ENCODE measurements at places on chromosomes 13 and 19.

- no peak for DNase-seq
These were observed 607.4 kb downstream of the GPC6 start for GRCh38 chr13:93834051-93834450.

DNA sequence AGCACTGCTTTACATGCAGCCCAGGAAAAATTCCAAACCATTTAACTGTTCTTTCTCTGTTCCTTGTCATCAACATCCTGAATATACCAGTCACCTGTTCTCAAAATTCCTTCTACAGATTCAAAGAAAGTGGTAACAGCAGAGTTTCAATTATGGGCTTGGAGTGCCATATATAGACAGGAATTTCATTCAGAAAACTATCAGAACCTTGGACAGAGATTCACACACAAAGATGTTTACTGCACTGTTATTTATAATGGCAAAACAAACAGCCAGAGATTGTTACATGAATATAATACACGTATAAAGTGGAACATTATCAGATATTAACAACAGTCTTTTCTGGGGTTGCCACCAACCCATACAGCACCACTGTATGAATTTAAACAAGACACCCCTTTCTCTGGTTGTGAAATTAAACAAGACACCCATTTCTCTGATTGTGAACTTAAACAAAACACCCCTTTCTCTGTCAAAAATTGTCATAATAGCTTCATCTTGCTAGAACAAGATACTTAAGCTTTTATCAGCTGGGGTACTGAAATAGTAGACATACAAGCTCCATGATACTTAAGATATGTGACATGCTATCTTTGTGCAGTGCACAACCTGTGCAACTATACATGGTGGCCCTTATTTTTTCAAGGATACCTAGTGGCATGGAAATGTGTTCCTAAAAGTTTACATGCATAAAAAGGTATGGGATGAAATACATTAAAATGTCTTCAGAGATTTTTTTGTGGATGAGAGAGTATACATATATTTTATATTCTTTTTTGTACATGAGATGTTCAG is 12.6 kb downstream of the CACNA1A start:
- DNase-seq: no peak

- DNase-seq: no peak
These were observed 460.7 kb downstream of the GPC6 start for GRCh38 chr13:93687261-93687660.

DNA sequence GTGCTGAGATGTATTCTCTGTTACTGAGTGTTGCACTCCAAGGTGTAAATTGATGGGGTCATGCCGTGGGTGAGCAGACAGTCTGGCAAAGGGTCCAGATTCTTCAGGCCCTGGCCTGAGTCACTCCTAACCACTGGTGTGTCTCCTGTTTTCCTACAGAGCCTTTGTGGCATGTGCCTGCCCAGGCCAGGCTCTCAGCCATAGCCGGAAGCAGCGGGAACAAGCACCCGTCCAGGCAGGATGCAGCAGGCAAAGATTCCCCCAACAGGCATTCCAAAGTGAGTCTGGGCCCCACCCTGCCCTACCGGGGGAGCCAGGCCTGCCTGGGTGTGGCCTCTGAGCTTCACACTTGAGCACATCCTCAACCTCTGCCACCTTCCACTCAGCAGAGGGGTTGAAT is 61.9 kb downstream of the DPF1 start:
- DNase-seq: no peak

- DNase-seq: no peak
These were observed 454.5 kb downstream of the IRS2 start for GRCh38 chr13:109331898-109332297.

DNA sequence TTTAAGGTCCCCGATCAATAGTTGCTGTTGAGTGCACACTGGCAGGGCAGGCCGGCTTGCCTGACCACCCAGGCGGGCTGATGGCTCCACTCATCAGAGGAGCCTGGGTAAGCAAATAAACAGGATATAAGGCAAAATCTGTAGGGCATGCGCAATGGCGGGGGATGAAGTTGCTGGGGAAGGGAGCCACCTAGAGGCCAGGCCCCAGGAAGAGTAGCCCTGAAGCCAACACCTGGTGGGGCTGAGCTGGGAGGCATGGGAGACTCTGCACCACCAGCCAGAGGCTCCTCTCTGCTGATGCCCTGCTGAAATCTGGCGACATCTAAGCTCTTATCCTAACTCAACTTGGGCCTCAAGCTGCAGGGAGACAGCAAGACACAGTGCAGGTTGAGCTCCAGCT is 324.3 kb downstream of the ZNF536 start:
- peak; percentile 89 for DNase-seq

GRCh38 chr13:111630406-111630805 is 310.0 kb downstream of the TEX29 start:
- DNase-seq: peak; percentile 50

DNA sequence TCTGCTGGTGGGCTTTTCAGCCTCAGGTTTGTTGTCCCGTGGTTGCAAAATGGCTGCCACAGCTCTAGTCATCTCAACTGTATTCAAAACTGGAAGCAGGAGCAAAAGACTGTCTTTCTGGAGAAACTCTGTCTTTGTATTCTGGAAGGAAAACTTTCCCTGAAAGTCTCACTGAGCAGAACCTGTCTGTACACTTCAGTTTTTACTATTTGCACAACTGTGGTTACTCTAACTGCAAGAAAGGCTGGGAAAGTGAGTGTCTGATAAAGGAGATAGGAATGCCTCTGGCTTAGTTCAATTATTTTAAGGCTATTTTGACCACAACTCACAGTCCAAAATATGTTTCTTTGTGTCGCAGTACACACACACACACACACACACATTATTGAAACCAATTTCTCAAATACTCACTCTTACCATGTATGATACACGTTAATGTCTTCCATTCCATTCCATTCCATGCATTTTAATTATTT is 49.7 kb upstream of the EHD2 start:
- DNase-seq: no peak

DNA sequence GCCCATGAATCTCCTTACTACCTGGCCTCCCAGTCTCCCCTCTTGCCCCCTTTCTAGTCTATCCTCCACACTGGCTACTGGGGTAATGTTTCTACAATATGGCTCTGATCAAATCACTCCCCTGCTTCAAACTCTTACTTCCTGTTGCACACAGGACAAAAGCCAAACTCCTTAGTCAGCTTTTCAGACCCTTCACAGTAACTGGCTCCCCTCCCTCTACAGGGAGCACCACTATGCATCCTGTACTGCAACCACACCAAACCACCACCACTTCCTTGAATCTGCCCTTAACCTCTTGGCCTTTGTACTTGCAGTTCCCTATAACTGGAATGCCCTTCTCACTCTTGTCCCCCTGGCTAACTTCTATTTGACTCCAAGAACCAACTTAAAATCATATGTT is 32.2 kb downstream of the DEDD2 start:
- no peak for DNase-seq

DNA sequence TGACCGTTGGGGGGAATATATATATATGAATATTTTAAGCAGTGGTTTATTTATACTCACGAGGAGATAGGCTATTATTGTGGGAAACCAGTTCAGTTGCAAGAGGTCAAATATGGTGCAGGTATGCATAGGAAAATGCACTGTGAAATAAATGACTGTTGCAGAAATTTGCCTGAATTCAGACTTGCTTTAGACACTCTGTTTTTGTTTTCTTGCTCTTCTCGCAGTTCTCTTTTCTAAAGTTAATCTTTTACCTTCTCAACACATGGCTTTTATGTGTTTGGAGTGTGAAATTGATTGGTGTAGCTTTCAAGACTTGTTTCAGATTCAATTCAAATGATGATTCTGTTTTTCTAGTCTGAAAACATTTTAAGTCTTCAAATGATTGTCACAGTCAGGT is 109.7 kb downstream of the LRCH1 start:
- DNase-seq: no peak

DNA sequence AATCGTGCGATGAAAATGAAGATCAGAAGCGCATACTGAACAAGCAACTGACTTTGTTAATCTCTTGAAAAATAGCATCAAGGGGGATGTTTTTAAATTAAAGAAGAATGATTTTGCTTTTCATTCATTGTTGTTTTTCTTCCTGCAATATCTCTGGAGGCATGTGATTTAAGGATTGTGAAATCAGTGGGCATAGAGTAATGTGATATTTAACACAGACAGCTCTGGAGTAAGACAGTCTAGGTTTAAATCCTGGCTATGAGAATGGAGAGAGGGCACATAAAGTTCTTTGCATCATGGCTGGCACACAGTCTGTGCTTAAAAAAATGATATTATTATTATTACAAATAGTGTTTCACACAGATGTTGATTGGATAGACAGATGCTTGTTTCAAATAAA is 243.1 kb upstream of the NBEA start:
- no peak for DNase-seq

- DNase-seq: no peak
These were observed 3.8 kb upstream of the KCTD12 start for GRCh38 chr13:76890021-76890420.

- no peak for DNase-seq
These were observed 513.0 kb downstream of the IRS2 start for GRCh38 chr13:109273326-109273751.

GRCh38 chr19:34676697-34677385 is at the start of gene SCGB2B2:
SCGB2B2 (minus strand) TSS chr19:34677159; CDS start chr19:34594563, 82,596 bp downstream.
- DNase-seq: peak; percentile 58

DNA sequence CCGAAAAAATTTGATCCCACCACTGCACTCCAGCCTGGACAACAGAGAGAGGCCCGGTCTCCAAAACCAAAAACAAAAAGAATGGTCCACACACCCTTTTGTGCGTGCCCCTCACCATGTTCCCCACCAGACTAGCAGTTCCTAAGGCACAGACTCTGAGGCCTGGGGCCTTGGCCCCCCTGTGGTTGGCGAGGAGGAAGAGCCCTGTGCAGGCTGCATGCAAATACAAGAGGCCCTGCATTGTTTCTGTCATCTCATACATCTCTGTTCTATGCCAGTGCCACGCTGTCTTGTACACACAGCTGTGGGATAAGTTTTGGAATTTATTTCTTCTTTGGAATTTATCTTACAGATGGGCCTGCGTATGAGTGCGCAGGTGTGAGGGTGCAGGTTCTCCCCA is 4.7 kb upstream of the YJEFN3 start:
- DNase-seq: no peak

GRCh38 chr19:48513289-48514122 is 1.9 kb upstream of the LMTK3 start:
- DNase-seq: peak; percentile 89

DNA sequence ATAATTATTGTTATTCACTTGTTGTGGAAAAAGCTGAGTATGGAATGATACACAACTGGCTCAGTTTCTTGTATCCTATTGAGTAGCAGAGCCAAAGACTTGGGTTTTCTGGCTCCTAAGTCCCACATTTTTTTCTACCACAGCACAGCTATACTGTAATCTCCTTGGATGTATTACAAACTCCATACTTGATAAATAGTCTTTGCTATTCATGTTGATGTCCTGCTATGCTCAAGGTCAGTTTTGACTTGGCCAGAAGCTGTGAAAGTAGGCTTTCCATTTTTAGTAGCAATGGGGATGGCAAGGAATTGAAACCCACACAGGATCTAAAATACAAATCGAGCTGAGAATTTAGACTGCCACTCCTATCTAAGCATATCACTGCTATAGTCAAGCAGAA is 79.1 kb downstream of the B3GLCT start:
- no peak for DNase-seq

- DNase-seq: no peak
These were observed 110.5 kb downstream of the ZDHHC20 start for GRCh38 chr13:21348488-21349120.

GRCh38 chr19:53432088-53432661 is 391 bp downstream of the ZNF761 start:
- DNase-seq: peak; percentile 60

- no peak for DNase-seq
These were observed 28.7 kb downstream of the DHX34 start for GRCh38 chr19:47377801-47378200.

DNA sequence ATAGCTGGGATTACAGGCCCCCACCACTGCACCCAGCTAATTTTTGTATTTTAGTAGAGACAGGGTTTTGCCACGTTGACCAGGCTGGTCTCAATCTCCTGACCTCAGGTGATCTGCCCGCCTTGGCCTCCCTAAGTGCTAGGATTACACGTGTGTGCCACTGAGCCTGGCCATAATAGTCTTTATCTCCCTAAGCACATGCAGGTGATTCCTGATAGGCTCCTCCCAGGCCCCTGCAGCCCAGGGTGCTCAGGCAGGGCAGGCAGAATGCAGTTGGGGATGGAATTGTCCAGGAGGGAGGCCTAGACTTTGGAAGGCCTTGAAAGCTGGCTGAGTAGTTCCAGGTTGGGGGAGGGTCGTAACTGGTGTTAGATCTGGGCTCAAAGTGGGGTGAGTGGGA is 8.5 kb downstream of the ZNF526 start:
- no peak for DNase-seq

DNA sequence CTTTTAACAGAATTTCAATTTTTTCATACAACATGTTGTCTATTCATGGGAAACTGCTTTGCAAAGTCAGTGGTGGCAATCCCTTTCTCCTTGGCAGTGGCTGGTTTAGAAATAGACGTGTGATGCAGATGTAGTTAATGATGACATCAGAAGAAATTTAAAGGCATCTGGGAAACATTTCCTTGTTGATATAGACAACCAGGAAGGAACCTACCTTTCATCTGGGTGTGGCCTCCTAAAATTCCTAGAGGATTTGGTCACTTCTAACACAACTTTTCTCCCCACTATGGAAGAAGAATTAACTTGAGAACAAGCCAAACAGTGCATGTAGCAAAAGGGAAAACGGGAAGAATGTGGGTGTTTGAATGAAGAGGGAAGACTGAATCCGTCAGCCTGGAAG is 102.8 kb downstream of the EFNB2 start:
- DNase-seq: no peak

DNA sequence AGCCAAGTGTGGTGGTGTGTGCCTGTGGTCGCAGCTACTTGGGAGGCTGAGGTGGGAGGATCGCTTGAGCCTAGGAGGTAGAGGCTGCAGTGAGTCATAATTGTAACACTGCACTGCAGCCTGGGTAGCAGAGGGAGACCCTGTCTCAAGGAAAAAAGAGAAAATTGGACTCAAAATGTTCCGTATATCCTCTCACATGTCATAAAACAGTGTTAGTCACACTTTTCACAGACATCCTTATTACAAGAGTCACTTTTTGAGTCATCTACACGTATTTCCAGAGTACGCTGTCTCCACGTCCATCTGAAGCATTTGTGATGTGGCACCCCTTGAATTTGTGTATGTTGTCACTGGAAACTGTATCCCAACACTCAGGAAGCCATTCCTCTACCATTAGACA is 133.0 kb downstream of the SIPA1L3 start:
- DNase-seq: no peak

DNA sequence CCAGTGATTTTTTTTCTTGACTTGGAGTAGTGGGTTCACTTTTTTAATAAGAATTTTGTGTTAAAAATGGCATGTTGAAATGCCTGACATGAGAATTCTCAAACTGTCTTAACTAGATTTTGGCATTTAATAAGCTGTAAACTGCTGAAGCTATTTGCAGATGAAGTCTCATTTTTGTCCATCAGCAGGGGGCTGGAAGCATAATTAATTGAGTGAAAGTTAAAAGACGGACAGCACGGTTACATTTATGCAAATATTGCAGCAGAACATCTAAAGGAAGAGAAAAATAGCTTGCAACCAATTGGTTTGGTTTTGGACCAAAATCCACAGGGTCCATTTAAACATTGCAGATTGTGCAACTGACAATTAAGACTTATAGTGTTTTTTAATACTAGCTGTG is 837.3 kb upstream of the KLHL1 start:
- DNase-seq: no peak

GRCh38 chr13:101529422-101529821 is 76.9 kb downstream of the ITGBL1 start:
- no peak for DNase-seq
